CD4-positive, CD25-positive, alpha-beta regulatory T cell (primary cell): ENCODE measurements at places on chromosomes 1 and 21.

GRCh38 chr1:236140705-236141446, 1.5 kb upstream of the GPR137B start:
- no peak for DNase-seq

DNA sequence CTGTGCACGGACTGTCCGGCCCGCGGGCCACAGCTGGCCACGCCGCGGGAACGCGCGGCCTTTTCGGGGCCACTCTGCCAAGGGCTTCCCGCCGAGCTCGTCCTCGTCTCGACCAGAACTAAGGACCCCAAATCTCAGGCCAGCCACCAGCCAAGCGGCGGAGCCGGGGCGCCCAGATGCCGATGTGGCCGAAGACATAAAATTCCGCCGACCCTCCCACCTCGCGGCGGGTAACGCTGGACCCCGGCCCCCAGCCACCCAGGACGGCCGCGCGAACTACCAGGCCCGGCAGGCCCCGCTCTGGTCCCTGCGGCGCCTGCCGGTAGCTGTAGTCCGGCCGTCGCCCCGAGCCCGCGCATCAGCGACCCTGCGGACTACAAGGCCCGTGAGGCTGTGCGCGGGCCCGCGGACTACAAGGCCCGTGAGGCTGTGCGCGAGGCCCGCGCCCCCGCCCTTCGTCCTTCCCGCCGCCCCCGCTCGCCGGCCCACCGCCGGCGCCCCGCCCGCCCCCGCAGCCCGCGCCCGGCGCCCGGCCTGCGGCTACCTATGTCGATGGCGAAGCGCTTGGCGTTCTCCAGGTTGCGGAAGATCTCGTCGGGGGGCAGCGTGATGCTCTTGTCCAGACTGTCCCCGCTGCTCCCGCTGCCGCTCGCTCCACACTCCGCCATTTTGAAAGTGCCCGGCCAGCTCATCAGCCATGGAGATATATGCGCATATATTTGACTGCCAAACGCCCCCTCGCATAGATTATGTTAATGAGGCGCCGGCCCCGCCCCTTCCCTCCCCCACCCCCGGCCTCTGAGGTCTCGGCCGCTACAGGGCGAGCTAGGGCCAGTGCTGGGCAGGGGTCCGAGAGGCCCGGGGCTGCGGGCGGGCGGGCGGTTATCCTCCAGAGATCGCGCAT, at the start of gene PANK4:
Gene PANK4 (minus strand): TSS at position 677 of the 904 bp plus-strand sequence. CDS start 9 bp downstream, at position 668.
- DNase-seq, result peak; percentile 97

DNA sequence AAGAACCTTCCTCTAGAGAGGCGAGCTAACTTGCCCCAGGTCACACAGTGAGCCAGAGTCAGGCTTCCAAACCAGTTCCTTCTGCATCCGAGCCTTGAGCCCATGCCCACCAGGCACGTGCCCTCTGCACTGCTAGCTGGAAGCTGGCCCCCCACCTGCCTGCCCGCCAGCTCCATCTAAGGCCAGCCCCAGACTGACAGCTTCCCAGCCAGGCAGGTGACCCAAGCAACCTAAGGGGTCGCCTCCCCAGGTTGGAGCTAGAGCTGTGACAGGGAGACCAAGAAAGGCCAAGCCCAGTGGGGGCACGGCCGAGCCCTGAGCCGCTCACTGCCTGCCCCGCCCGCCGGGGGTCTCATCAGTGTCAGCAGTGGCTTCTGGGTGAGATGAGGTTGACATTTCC, 19.9 kb upstream of the C1QA start:
- DNase-seq, result no peak

DNA sequence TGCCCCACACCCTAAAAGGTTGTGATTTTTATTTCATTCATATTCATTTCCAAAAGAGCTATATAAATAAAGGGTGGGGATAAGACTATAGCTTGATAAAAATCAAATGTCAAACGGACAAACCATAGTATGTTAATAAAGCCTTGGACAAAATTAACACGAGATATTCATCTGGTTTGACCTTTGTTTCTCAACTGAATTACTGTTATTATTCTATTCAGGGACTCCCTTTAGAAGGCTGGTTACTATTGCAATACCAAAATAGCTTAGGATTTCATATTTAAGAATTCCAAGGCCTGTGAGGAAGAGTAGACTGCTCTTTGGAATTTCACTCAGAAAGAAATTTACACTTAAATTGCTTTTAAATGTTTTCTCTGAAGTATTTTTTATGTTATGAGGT, 10.2 kb upstream of the PALMD start:
- no peak for DNase-seq

DNA sequence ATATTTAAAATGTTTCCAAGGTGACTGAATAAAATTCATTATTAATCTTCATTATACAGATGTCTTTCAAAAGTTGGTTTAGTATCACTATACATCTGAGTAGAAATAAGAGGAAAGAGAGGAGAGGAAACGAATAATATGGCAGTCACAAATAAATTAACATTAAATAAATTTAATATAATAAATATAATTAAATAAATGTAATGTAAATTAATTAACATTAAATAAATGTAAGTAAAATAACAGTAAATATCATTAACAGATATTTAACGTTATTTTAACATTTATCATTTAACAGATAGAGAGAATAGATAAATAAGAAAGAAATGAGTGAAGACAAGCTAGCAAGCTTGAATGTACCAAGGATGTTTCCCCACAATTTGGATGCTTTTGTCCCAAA, 592.7 kb downstream of the NEGR1 start:
- DNase-seq, result no peak
